Inflammatory macrophage treated with lipopolysaccharide for 4 hours (primary cell): ENCODE measurements at places on chromosomes 11 and 22.

GRCh38 chr11:55732936-55733335 lies 40.3 kb upstream of the OR5D13 start:
- no peak for DNase-seq

- DNase-seq, result no peak
Measured at GRCh38 chr11:62575156-62575555, 1.5 kb upstream of the EEF1G start.

DNA sequence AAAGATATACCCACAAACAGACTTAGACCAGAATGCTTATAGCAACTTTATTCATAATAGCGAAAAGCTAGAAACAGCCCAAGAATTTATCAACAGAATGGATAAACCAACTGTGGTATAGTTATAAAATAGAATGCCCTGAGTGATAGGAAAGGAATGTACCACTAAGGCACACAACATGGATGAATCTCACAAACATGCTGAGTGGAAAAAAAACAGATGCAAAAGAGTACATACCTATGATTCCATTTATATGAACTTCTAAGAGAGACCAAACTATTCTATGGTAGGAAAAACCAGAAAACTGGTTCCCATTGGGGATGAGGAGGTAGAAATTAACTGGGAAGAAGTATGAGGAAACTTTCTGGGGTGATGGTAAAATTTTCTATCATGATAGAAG lies 40.4 kb upstream of the GRIK4 start:
- no peak for DNase-seq

DNA sequence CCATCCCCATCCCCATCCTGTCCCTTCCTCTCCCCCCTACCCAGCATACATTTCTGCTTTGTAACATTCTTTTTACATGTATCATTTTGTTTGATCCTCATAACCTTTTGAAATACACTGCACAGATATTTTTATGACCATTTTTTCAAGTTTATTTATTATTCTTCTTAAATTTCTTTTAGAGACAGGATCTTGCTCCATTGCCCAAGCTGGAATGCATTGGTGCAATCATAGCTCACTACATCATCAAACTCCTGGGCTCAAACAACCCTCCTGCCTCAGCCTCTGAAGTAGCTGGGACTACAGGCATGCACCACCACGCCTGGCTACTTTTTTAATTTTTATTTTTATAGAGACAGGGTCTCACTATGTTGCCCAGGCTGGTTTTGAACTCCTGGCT lies 99.4 kb upstream of the AKIP1 start:
- no peak for DNase-seq

DNA sequence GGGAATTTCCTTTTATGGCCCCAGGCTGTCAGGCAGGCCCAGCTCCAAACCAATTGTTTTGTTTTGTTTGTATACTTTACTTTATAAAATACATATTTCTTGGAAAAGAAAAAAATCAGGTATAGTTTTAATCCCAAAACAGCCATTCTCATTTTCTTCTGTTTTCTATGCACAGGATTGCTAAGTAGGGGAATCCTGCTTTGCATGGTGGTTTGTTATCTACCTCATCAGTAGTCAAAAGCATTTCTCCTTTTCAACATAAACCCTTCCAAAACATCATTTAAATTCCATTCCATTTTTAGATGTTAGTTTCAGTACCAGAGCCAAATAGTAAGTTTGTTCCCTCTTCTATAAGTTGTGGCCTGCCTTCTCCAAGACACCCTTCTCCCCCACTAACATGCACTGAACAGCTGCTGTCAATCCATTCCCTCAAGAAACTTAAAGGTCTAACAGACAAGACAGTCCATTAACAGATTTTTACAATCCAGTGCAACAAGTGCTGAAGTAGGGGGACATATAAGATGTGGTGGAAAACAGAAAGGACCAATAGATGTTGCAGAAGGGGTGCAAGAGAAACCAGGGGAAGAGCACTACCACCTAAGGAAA lies 3.7 kb downstream of the ILK start:
- no peak for DNase-seq

- DNase-seq, result no peak
Measured at GRCh38 chr11:134340354-134340964, 8.7 kb downstream of the GLB1L2 start.

DNA sequence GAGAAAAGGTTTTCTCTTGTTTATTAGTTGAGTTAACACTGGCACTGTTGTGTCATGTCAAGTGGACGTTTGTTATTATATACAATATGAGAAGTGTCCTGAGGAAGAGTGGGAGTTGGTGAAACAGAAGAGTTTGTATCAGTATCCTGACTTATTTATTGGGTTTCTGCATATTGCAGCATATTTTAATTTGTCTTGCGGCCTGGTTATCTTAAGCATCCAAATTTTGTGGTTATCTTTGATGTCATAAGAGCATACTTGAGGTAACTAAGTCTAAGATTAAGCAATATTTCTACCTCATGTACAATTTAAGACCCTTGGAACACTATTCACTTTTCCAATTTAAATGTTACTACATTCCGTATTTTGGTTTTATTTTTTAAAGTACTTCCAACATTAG lies 103.5 kb downstream of the DDX10 start:
- DNase-seq, result no peak

DNA sequence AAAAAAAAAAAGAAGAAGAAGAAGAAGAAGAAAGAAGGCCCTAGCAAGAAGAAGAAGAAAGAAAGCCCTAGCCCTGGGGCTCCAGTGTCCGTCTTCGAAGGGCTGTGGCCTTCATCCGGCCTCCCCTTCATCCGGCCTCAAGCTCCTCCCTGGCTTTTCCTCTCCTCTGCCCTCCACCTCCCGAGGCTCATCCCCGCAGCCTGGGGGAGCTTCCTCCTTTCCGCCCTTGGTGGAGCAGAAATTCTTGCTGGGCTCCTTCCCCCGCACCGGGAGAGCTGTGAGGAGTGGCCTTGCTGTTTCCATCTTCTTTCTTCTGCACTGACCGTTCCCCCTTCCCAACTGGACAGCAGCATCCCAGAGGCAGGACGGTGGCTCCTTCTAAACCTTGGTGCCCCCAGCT lies 9.5 kb upstream of the LTO1 start:
- DNase-seq, result no peak

DNA sequence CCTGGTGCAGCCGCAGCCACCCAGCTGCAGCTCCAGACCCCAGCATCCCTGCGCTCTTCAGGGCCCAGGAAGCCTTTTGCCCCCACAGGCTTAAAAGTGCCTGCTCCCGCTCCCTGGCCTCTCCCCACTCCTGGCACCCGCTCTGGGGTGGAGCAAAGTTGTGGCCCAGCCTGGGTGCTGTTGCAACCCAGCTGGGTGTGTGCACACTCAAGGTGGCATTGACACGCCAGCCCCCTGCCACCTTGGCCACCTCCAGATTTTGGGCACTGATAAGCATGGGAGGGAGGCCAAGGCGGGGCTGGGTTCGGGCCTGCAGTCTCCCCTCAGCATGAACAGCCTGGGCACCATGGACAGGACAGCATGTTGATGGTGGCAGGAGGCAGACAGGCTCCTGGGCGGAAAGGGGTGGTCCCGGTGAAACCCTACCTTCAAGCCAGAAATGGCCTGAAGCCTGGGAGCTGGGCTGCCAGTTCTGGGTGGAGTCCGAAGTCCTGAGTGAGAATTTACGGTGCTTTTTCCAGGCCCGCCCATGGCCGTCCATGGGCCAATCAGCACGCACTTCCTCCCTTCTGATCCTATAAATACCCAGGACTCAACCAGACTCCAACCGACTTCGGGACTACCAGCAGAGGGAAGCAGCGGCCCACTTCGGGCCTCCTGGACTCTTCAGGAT lies 23.6 kb upstream of the RNASEH2C start:
- DNase-seq, result peak; percentile 60

- peak; percentile 23 for DNase-seq
Measured at GRCh38 chr22:20741634-20742581, 32.0 kb upstream of the SERPIND1 start.

DNA sequence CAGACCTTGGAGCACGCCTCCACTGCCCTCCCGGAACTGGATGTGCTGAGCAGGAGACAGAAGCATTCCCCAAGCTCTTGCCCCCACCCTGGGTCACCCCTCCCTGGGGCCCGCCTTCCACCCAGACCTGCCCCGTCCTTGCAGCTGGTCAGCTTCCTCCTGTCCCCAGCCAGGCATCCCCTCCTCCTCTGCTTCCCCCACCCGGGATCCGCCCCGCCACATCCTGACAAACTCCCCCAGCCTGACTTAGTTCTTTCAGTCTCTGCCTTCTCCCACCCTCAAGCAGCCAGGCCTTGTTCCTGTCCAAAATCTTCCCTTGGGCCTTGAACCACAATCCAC lies 1.1 kb upstream of the PLXNB2 start:
- DNase-seq, result peak; percentile 59

DNA sequence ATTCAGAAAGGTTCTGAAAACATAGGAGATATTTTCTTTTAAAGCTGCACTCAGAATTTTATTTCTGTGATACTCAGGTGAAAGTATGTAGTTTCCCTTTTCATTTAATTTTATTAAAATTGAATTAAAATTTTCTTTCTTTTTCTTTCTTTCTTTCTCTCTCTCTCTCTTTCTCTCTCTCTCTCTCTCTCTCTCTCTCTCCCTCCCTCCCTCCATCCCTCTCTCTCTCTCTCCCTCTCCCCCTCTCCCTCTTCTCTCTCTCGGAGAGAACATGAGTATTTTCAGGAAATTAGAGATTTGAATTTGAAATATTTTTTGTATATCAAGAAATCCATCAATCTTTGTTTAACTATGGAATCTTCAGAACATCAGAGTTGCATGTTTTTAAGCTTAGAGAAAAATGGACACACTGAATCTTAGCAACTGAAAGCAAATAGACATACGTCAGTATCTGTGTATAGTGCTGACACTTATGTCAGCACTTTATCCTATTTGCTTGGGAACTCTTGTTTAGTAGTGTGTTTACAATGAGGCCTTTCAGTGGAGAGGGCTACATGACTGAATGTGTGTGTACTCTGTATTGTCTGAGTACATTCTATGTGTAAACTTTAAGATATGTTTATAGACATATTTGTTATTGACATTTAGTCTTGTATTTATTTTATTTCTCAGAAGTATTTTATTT lies 44.5 kb downstream of the PDE3B start:
- no peak for DNase-seq

DNA sequence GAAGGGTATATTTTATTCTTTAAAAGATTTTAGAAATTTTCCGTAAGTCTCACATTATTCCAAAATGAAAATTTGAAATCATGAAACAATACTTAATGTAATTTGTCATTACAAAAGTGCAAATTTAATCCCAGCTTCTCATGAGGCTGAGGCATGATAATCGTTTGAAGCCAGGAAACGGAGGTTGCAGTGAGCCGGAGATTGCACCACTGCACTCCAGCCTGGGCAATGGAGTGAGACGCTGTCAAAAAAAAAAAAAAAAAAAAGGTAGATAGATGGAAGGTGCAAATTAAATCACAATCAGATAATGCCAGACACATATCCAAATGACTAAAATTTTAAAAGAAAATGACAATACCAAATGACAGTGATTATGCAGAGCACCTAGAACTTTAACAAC lies 644.2 kb downstream of the FAM181B start:
- no peak for DNase-seq

GRCh38 chr11:118194835-118195627 lies 18.6 kb upstream of the SCN2B start:
- peak; percentile 30 for DNase-seq

DNA sequence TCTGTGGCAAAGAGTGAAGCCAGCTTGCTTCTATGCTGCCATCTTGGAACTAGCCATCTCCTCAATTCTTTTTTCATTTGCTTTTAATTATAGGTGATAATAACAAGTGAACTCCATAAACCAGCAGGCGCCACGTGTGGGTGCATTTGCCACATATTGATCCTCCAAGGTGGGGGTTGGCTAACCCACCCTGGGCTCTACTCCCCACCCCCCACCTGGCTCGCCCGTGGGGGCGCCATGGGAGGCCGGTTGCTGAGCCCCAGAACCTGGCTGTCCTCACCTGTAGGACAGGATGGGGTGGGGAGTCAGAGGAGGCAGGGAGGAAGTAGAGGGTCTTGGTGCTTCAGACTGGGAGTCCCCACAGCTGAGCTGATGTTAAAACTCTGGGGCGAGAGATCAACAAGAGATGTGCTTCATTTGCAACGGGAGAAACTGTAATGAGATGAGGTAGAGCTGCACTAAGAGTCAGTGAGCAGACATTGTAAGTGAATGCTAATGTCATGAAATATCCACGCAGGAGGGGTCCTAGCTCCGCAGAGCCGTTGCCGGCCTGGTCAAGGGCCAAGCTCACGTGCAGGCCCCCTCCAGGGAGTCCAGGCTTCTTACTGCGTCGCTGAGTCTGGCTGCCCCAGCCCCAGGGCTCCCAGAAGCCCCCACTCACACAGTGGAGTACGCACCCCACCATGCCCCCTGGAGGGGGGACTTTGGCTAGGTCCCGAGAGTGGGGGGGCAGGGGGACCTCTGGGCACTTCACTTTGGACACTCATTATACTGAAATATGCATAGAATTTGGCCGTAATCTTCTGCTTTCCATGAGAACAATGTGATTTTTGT lies 59.4 kb downstream of the BRD1 start:
- DNase-seq, result no peak
